ENCODE measurements at places on chromosomes 11 and 22. TPM values are rescaled to one million over a fixed set of nuclear protein-coding genes. Genes with fewer than 3 reads are reported as not detected.

USP2 gene
- polyA plus RNA-seq = 64.9 TPM

CRYBB2 gene
- polyA plus RNA-seq = 0.13 TPM

DNA sequence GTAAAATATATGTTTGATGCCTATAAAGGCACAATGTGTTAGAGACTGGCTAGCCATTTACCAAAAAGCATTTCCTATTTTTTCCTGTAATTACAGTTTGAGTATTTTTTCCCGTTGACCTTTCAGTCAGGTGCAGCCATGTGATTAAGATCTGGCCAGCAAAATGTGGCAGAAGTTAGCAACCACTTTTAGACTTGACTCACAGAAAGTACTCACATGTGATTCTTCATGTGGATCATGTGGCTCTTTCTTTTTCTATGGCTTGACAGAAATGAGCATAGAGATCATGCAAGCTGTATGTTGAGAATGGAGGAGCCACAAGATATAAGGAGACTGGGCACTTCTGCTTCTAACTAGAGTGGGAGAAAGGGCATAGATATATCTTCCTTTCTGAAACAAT, 27.3 kb upstream of the RAB38 start:
- DNase-seq = no peak

GRCh38 chr11:89275966-89276365, 98.3 kb downstream of the TYR start:
- no peak for DNase-seq

DNA sequence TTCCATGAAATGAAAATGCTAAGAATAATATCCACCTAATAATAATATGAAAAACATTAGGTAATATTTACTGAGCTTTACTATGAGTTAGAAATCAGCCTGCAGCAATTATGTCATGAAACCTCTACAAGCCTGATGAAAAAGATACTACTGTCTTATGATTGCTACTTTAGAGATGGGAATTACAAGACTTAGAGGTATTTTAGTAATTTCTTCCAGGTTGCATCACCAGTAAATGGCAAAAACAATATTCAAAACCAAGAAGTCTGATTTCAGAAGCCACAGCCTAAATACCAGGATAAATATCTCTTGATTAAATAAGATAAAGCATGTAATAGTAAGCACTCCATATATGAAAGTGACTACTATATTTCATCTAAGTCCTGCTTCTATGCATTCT, 13.8 kb downstream of the OR5B21 start:
- DNase-seq = no peak

DNA sequence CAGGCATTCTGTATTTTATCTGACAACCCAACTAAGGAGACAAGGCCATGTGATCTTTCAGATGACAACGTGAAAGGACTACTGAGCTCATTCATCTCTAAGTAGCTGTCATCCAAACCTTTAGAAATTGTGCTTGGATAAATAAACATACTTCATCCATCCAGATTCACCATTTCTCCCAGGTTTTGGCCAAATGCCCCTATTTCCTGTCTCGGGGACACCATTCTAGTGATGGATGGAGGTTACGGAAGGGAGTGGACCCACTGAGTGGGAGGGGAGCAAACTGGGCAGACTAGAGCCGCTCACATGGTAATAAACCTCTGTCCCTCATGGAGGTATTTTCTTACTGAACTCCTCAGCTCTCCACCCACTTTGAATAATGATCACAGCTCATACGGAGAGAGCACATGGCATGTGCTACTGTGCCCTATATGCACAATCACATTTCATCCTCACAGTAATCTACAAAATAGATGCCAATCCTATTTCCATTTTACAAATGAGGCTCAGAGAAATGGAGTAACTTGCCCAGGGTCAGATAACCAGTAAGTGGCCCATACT, 114.4 kb downstream of the SLC1A2 start:
- no peak for DNase-seq

All from heart right ventricle (tissue), 16 donors.